Activated CD4-positive, CD25-positive, alpha-beta regulatory T cell (primary cell): ENCODE measurements at places on chromosomes 7 and 10.

DNA sequence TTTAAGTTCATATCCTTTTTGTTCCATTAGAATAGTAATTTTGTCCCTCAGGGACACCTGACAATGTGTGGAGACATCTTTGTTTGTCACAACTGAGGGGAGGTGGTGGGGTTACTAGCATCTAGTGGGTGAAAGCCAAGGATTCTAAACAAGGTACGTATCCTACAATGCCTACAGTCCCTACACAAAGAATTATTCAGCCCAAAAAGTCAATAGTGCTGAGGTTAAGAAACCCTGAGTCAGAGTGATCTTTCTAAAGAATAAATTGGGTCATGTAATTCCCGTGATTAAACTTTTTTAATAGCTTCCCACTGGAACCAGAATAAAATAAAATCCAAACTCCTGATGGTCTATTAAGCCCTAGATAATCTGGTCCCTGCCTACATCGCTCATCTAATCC is 2.7 kb upstream of the ANXA7 start:
- DNase-seq = no peak

DNA sequence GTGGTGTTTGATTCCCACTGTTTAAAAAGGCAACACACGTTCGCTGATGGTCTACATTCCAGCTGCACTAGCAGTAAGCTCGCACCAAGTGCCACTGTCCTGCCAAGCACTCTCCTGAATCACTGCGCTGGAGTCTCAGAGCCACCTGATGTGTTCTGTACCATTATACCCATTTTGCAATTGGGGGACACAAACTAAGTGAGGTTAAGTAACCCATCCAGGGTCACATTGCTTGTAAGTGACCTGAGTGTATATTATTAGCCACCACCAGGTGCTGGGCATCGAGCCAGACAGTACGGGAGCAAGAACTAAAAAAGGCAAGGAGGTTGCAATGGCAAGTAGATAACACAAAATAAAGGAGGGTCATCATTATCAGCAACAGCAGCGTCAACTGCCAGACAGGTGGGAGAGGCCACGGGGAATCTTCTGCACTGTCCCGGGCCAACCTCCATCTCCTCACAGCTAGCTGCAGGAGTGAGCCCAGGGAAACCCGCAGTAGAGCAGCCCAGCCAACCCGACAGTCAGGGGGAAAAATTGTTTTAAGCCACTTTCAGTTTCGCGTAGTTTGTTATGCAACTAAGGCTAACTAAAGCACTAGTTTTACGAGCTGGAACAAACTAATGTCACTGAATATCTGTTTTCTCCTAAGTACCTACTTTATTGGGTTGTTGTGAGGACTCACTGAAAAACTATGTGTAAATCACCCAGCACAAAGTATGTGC is 712 bp upstream of the CPVL start:
- DNase-seq = no peak

DNA sequence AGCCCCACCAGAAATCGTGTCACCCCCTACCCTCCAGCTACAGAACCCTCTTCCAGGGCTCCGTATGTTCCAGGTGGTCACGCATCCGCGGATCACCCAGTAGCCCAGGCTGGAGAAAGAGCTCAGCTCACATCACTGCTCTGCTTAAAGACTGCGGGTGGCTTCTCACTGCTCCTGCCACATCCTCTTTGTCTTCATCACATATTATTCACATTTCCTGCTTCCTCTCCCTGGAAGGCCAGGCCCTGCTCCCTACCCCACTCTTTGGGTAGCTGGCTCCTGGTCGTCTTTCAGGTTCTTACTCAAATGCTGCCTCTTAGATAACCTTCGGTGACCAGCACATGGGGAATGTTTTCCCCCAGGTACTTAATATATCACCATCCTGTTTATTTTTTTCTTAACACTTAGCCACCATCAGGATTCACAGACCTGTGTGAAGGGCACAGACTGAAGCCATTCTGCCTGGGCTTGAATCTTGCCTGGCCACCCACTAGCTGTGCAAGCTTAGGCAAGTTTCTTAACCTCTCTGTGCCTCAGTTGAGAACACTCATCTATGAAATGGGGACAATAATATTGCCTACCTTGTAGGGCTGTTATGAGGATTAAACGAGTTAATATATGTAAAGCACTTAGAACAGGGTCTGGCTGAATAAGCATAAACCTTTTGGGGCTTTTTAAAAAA is 307.8 kb downstream of the PRPF18 start:
- DNase-seq = no peak

DNA sequence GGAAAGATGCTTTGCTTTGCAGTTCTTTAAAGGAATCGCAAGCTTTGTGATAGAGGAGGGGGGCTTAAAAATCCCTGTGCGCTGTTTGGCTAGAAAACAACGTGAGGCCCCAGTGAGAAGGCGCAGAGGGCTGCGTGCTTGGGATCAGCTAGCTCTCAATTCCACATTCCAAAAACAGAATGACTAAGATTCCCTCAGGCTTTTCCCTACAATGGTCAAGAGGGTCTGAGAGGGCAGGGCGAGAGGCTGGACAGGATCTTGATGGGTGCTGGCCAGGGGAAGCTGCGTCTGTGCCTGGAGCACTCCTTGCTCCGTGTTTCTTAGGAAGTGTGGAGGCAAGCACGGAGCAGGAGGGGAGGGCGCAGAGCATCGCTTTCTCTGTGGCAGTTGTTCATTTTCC is 72.1 kb upstream of the INHBA start:
- DNase-seq = no peak

GRCh38 chr7:125061776-125062397 is 132.3 kb upstream of the POT1 start:
- DNase-seq = no peak

- DNase-seq = no peak
Observed at GRCh38 chr7:23387583-23387982, 82.7 kb downstream of the IGF2BP3 start.

DNA sequence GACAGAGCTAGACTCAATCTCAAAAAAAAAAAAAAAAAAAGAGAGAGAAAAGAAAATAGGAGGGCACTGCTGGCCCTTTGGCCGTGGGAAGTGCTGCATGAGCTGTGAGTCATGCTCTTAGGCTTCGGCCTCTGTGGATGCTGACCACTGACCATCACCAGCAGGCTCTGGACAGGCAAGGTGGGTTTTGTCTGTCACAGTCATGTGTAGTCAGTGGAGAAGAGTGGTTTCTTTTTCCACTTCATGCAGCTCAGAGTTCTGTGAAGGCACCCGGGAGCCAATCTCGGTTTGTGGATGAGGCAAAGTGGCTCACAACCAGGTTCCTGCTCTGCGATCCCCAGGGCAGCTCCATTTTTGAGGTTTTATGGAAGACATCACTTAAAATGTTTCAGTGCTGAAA is 58.1 kb downstream of the PRTFDC1 start:
- no peak for DNase-seq

- DNase-seq = no peak
Observed at GRCh38 chr10:79310911-79311573, 36.2 kb upstream of the PPIF start.

DNA sequence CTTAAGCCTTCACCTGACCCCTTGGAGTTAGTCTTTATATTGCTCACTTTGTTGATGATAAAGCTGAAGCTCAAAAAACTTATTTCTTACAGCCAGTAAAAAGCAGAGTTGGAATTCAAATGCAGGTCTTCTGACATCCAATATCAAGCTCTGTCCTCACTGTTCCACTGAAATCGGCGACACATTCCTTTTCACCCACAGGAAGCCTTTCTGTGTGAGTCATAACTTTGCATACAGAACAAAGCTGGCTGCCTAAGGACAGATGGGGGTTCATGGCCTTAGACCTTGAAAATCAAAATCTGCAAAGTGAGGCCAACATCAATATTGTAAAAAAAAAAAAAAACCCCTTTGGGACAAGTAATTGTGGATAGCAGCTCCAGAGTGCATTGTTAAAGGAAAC is 21.8 kb upstream of the AKR1B1 start:
- no peak for DNase-seq

DNA sequence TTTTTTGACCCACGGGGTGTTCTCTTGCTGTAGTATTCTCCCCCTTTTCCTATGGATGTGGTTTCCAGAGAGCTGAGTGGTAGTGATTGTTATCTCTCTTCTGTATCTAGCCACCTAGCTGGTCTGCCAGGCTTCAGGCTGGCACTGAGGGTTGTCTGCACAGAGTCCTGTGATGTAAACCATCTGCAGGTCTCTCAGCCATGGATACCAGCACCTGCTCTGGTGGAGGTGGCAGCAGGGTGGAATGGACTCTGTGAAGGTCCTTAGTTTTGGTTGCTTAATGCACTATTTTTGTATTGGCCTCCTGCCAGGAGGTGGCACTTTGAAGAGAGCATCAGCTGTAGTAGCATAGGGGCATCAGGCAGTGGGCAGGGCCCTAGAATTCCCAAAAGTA is 851 bp downstream of the HYAL4 start:
- no peak for DNase-seq

GRCh38 chr10:21501731-21502347 is 23.6 kb downstream of the SKIDA1 start:
- DNase-seq = no peak

GRCh38 chr7:56174875-56175760 is 58.9 kb upstream of the NUPR2 start:
- no peak for DNase-seq

- no peak for DNase-seq
Observed at GRCh38 chr10:99285881-99286280, 43.3 kb upstream of the CNNM1 start.

GRCh38 chr10:132742837-132743194 is 43.1 kb downstream of the NKX6-2 start:
- no peak for DNase-seq

GRCh38 chr7:24500599-24500998 is 72.7 kb upstream of the PALS2 start:
- DNase-seq = no peak

DNA sequence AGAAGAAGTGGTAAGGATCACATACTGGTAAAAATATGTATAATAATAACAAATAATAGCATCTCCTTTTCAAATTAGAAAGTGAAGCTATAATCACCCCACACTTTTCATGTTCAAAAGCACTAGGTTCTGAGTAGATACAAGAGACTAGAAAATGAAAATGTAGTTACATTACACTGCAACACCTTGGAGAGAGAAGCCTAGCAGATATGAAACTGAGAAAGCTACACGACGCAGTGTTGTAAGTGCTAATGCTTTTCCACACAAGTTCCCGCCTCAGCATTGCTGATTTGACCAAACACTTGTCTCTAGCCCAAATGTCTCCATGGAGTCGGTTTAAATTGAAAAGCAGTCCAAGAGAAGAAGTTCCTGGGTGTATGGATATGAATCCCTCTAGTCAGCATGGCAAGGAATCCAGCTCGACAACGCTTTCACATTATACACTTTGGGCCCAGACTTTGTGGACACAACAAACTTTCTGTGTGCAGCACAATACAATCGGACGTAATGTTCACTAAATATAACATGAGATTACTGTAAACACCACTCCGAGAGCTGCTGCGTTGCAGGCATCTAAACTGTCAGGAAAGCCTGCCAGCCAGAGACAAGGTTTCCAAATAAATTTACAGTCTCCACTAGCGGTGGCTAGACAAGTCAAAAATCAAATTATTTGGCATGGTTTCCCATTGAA is 1.7 kb downstream of the PDE1C start:
- DNase-seq = no peak

DNA sequence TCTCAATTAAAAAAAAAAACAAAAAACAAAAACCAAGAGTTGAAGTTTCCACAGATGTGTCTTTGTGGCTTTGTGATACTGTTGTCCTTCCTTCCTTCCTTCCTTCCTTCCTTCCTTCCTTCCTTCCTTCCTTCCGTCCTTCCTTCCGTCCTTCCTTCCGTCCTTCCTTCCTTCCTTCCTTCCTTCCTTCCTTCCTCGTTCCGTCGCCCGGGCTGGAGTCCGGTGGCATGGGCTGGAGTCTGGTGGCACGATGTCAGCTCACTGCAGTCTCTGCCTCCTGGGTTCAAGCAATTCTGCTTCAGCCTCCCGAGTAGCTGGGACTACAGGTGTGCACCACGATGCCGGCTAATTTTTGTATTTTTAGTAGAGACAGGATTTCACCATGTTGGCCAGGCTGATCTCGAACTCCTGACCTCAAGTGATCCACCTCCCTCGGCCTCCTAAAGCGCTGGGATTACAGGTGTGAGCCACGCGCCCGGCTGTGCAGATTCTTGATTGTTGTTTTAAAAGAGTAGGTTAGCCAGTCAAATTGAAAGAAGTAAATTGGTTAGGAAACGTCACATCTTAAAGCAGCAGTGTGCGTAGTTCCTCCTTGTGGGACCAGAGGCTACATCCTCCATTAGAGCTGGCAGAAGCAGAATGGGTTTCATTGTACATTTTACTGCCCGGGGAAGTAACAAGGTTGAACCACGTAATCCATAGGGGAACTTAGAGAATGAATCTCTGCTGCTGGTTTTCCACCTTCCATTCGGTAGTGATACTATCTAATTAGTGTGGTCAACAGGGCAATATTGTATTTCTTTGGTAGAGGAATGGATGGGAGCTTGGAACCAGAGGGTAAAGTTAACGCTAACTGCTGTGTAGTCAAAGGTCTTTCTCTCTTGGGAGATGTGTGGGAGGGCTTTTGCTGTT is 20.6 kb downstream of the DNAJB6 start:
- no peak for DNase-seq

DNA sequence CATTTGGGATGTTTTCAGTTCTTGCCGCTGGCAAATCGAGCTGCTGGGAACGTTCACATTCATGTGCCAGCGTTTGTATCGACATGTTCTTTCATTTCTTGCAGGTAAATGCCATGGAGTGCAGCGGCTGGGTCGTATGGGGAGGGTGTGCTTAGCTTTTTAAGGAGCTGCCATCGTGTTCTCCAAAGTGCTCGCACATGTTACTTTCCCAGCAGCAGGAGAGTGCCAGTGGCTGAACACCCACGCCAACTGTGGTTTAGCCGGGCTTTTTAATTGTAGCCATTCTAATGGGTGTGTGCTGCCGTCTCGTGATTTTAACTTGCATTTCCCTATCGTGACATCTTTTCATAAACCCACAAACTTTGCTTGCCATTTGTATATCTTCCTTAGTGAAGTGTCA is 11.6 kb upstream of the BNIP3 start:
- no peak for DNase-seq

- no peak for DNase-seq
Observed at GRCh38 chr10:1724921-1725488, 12.3 kb downstream of the ADARB2 start.

DNA sequence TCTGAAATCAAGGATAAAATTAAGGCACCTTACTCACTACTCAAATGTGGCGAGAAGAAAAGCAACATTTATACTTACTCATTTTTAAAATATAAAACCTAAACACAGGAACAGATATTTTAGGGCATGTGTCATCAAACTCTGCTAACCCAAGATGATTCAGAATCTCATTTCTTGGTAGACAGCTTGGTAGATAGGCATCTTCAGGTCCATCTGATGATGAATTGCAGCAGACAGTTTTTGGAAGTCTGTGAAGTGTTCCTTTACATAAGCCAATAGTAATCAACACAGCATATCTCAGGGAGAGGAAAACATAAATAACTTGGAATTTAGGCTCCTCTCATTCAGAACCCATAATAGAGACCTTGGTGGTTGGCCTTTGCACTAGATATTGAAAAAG is 3.4 kb downstream of the HIPK2 start:
- no peak for DNase-seq
